ENCODE measurements at places on chromosomes 1 and 21.

GRCh38 chr1:115643225-115643624, 1.5 kb downstream of the VANGL1 start:
- DNase-seq: no peak

DNA sequence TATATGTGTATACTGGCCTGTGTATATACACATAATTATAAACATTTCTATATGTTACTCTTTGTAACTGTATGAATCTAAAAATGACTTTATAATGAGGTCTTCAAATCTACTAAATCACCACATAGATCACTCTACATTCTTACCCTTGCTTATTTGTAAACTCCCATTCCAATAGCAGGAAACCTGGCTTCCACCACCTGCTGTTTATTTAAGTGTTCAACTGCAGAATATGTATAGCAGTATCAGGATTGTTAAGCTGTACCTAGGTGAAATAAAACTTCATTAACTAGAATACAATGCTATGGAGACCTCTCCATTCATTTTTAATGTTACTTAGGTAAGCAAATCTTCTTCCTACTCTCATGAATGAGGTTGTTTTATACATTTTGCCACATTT, 1351.1 kb upstream of the B3GALT2 start:
- DNase-seq: no peak

GRCh38 chr1:1535201-1536018, 5.0 kb downstream of the TMEM240 start:
- no peak for DNase-seq

- DNase-seq: no peak
These were observed 22.6 kb upstream of the ASAP3 start for GRCh38 chr1:23506376-23507107.

DNA sequence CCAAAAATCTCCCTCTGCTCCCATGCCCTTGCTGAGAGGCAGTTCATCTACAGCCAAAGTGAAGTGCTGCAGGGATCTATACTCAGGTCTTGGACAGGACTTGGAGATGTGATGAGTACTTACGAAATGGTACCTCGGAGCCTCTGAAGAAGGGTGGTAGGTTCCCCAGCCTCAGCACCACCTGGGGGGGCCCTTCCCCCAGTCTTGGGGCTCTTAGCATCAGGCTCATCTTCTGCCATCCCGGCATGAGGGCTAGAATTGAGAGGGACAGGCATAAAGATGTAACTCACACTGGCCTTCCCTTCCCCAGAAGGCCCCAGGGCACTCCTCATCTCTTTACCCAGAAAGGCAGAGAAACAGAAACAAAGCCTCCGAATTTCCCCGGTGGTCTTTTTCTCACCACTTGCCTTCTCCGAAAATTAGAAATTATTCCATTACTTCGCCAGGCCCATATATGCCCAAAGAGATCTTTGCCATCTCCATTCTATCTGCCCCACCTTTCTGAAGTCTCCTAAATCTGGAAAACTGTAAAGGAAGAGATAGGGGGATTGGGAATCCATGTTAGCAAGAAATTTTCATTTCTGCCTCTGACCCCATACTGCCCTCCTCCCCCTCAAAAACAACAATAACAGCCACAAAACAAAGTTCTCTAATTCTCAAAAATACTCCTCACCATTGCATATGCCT, 827 bp downstream of the RFX5 start:
- DNase-seq: no peak

DNA sequence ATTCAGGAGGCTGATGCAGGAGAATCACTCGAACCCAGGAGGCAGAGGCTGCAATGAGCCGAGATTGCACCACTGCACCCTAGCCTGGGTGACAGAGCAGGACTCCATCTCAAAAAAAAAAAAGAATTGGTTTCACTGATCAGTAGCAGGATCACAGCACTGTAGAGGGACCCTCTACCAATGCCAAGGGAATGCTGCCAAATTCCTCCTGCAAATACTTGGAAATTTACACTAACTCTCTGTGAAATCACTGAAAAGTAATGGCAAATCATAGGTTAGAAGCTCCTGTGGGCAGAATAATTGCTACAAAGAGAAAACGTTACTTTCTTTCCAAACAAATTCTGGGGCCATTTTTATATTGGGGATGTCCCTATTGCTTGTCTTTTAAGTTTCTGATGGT, 6.7 kb upstream of the GPR25 start:
- no peak for DNase-seq

- DNase-seq: no peak
These were observed 83.6 kb downstream of the CAMTA1 start for GRCh38 chr1:6868660-6869380.

GRCh38 chr1:61743431-61743705, 1.1 kb downstream of the PATJ start:
- DNase-seq: no peak

DNA sequence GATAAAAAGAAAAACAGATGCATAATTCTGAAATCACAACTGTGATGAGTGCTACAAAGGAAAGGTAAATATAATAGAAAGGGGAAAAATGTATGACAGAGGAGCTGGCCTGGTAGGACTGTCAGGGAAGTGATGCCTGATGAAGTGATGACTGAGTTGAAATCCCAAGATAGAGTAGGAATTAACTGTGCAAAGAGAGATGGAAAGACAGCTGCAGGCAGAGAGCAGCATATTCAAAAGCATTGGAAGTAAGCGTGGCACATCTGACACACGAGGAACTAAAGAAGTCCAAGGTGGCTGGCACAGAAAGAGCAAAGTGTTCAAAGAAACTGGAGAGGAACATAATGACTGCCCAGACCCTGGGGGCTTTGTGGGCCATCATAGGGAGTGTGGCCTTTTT, 121.6 kb upstream of the C1orf105 start:
- no peak for DNase-seq

DNA sequence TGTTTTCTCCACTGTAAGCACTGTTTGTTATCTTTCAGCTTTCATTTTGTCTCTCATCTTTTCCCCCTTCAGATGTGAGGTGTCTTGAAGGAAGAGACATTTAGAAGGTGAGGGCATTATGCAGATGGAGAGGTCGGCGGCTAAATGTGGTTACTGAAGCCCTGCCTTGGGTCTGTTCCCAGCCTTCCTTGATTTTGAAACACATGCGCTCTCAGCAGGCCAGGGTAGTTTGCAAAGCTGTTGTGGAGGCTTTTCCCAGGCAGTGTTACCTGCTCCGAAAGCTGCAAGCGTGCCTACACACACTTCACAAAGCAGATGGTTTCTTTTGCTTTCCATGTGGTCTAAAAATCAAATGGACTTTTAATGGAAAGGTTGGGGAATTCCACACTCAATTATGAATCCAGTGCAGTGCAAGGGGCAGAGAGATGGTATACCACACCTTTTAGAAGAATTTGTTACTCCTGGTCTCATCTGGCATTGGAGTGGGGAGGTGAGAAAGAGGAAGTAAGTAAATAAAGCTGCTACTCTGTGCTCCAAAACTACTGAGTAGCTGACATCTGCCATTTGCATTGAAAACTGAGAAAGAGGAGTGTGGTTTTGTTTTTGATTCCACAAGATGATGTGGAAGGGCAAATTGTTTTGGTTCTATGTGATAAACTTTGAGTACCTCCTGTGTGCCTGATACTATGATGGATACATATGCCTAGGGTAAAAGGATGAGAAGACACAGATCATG, 91.9 kb downstream of the NFIA start:
- DNase-seq: no peak

- no peak for DNase-seq
These were observed 23.5 kb upstream of the COL6A1 start for GRCh38 chr21:45957981-45958600.

GRCh38 chr1:18942340-18942739, 14.1 kb downstream of the IFFO2 start:
- no peak for DNase-seq

DNA sequence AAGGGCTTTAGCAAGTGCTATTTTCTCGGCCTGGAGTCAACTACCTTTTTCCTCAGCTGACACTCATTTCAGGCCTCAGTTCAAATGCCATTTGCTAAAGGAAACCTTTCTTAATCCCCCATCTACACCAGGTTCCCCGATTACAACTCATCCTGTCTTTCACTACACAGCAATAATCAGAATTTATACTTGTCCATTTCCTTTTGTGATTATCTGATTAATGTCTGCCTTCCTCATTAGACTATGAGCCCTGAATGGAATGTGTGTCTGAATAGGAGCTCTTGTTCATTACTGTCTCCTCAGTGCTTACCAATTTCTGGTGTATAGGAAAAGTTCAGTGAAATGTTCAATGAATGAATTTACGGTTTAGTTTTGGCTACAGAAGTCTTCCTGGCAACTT, 36.9 kb downstream of the ATP1B1 start:
- DNase-seq: no peak

DNA sequence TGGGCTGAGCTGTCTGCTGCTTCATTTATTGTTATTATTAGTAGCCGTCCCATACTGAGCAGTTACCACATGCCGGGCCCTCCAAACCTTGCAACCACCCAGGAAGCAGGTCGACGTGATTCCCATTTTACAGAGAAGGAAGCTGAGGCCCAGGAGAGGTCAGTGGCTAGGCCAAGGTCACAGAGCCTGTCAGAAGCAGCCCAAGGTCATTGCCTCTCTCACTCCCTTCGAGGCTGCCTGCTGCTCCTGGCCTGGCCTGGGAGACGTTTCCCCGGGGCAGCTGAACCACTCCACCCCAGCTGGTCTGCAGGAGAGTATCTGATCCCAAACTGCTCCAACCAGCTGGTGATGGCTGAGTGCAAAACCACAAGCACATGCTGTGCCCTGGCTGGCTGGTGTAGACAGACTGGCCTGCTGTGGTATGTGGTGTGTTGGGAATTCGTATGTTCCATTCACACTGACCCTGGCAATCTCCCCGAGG, 6.5 kb downstream of the PADI4 start:
- no peak for DNase-seq

GRCh38 chr1:110240476-110241210, 30.5 kb downstream of the KCNC4 start:
- no peak for DNase-seq

GRCh38 chr1:221832151-221832550, 90.3 kb upstream of the DUSP10 start:
- no peak for DNase-seq

GRCh38 chr1:22105611-22106207, 37.2 kb downstream of the WNT4 start:
- peak; percentile 30 for DNase-seq

- no peak for DNase-seq
These were observed 67.3 kb downstream of the TGFBR3 start for GRCh38 chr1:91818713-91818975.

DNA sequence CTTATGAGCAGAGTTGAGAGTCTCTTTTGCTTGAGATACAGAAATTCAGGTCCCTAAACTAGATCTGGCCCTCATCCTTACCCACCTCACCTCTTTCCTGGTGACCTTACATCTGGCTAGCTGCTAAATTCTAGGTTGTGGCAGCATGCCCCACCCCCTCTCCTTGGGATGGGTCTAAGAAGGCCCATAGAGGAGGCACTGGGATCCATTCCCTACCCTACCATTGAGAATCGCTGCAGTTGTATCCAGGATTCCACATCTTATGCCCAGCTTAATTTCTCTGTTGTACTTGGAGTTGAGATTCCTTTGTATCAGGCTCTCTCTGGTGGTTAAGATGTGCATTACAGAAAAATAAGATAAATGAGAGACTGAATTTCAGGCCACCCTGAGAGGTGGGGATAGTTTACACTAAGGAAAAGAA, 9.5 kb upstream of the TMEM39B start:
- DNase-seq: no peak

DNA sequence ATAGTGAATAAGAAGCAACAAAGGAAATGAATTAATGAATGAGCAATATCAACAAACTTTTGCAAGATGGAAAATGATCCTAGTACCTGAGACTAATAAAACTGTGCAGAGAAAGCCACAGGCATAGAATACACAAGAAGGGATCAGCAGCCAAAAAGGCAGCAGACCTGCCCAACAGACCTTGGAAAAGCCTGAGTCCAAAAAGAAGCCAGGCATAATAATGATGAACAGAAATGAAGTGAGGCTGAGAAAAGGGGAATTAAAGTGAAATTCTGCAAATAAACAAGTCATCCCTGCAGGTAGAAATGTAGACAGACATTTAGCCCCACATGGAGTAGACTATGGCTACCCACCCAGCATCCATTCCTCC, 10.3 kb upstream of the PHTF1 start:
- DNase-seq: no peak

GRCh38 chr1:35044431-35044830, 12.7 kb upstream of the ZMYM6 start:
- DNase-seq: no peak

Measured in effector memory CD8-positive, alpha-beta T cell (primary cell).